Activated CD4-positive, alpha-beta T cell treated with anti-CD3 and anti-CD28 coated beads, Interleukin-2, amount 50 U/mL, for 4 hours (primary cell): ENCODE measurements at places on chromosomes 5 and 9.

- no peak for DNase-seq
Observed at GRCh38 chr5:78964889-78965288, 20.2 kb downstream of the ARSB start.

- DNase-seq, result no peak
Observed at GRCh38 chr5:140227046-140227445, 52.1 kb downstream of the CYSTM1 start.

DNA sequence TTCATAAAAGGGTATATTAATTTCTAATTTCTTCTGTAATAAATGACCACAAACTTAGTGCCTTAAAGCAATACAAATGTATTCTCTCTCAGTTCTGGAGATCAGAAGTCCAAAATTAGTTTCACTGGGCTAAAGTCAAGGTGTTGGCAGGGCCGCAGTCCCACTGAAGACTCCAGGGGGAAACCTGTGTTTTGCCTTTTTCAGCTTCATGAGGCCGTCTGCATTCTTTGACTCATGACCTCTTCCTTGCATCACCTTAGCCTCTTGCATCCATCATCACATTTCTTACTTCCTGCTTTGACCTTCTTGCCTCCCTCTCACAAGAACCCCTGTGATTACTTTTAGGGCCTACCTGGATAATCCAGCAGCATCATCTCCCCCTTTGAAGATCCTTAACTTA is 42.0 kb upstream of the ALDH1B1 start:
- DNase-seq, result no peak

GRCh38 chr9:70567511-70567910 is 153.1 kb upstream of the KLF9 start:
- DNase-seq, result no peak

GRCh38 chr5:9374025-9374424 is 171.8 kb downstream of the SEMA5A start:
- DNase-seq, result no peak

- no peak for DNase-seq
Observed at GRCh38 chr5:179166171-179166885, 106.2 kb downstream of the ZNF354C start.

- DNase-seq, result no peak
Observed at GRCh38 chr5:30376848-30377247, 816.6 kb upstream of the CDH6 start.

GRCh38 chr5:157596487-157596886 is 20.9 kb upstream of the ADAM19 start:
- peak; percentile 26 for DNase-seq

- DNase-seq, result no peak
Observed at GRCh38 chr5:53749621-53750020, 189.2 kb downstream of the NDUFS4 start.

DNA sequence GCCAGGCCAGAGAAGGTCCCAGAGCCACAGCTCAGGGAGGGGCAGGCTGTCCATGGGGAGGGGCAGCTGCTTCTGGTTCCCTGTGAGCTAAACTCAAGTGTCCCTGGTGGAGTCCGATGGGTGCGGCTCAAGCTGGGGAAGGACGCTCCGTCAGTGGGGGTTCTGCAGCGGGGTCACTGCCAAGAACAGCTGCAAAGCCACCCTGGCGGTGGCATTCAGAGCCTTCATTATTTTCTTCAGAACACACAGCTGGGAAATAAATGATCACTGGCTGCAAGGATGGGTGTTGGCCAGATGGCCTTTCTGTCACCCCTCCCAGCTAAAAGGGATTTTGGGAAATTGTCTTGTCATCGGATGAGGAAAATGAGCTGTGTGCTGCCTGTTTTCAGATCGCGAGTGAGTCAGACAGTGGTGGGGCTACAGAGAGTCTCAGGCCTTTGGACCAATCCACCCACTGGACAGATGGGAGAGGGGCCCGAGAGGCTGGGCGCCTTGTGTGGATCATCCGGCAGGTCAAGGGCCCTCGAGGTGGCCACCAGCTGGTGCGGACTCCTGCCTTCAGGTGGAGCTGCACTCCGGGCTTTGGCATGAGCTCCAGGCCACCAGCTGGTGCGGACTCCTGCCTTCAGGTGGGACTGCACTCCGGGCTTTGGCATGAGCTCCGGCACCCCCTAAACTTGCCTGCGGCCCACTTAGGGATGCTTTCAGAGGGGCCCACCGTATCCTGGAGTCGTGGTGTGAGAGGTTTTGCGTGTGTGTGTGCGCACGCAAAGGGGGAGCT is 17.9 kb upstream of the GFPT2 start:
- no peak for DNase-seq

DNA sequence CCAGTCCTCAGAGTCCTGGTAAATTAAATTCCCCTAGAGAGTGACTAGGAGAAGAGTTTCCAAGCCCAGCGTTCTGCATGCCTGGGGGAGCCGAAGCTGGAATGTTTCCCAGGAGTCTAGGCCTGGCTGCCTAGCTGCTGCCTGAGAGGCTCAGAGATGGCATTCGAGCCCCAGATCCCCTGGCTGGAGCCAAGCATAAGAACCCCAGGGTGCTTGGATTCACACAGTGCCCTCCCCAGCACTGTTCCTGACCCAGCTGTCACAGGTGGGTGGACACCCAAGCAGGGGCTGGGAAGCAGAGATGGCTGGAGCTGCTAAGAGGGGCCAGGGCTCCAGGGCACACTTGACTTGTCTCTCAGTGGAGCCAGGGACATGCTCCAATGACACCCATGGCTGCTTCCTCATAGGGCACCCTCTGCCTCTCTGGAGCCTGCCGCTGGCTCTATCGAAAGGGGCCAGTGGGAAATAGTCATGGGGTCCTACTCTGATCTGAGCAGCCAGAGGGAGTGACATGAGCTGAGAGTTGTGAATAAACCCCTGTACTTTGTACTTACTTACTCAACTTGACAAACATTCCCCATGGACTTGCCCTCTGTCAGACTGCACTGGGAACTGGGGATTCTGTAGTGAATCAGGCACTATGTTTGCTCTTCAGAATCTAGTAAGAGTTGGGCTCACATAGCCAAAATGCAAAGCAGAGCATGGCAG is 62.6 kb upstream of the XPA start:
- no peak for DNase-seq

DNA sequence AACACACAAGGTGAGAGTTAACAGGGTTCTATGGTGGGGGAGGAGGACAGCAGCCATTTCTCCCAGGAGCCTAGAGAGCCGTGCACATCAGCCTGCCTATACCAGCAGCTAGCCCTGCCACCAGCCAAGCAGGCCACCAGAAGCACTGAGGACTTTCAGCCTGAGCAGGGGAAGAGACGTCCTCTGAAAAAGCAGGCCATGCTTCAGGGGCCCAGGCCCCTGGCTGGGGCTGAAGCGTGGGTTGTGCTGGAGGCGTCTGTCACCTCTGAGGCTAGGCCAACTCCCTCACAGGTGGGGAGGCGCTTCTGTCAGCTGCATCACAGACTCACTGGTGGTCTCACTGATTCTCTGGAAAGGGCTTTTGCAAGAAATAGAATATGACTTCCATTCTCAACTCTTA is 16.3 kb downstream of the FSTL4 start:
- DNase-seq, result no peak

- no peak for DNase-seq
Observed at GRCh38 chr9:37486256-37486615, 488 bp downstream of the POLR1E start.

DNA sequence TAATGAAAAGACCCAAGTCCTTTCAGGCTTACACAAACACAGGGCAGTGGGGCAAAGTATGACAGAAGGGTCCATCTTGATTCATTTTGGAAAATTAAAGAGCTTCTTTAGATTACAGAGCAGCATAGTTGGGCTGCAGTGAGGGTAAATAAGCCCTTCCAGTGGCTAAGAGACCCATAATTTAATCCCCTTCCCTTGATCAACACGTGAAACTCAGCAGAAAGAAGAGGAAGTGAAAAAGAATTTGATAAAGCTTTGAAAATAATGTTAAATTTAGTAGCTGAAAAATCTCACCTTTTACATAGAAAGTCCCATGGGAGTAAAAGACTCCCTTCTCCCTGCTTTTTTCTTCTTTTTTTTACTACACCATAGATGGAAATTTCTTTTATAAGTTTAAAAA is 87.6 kb downstream of the FREM1 start:
- DNase-seq, result no peak

- no peak for DNase-seq
Observed at GRCh38 chr9:6209966-6210365, 5.6 kb upstream of the IL33 start.

DNA sequence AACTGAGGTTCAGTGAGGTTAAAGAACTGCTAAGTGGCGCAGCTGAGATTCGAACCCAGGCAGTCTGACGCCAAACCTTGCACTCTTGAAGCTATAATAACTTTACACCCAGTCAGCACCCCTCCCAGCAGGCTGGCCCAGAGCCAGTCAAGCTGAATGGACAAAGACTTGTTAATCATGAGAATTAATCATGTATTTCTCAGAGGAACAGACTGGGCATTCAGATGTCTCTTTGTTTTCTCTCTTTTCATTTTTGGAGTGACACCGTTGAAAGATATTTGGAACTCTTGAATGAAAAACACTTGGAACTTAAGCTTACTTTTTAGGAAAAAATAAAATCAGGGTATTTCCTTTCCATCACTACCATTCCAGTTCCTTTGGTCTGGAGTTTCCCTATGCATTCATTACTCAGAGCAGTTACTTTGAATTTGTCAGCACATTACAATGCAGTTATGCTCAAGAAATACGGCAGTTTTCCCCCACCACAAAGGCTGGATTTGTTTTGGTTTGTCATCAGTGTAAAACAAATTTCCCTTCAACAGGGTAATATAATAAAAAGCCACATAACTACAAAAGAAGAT is 22.6 kb upstream of the MAMDC2 start:
- DNase-seq, result no peak
